Body of pancreas (tissue), 4 donors: ENCODE measurements at places on chromosomes 5 and 9. TPM values are rescaled to one million over a fixed set of nuclear protein-coding genes. Genes with fewer than 3 reads are reported as not detected.

GRCh38 chr9:124326378-124326777 is 68.6 kb downstream of the NEK6 start:
- no peak for DNase-seq
- H3K27me3 ChIP-seq, result no peaks in the 10 kb centered on the region
- no peaks in the 10 kb centered on the region for H3K4me1 ChIP-seq
- no peak overlapping the region for H3K4me3 ChIP-seq

The PHF24 gene
- total RNA-seq, result not detected

DNA sequence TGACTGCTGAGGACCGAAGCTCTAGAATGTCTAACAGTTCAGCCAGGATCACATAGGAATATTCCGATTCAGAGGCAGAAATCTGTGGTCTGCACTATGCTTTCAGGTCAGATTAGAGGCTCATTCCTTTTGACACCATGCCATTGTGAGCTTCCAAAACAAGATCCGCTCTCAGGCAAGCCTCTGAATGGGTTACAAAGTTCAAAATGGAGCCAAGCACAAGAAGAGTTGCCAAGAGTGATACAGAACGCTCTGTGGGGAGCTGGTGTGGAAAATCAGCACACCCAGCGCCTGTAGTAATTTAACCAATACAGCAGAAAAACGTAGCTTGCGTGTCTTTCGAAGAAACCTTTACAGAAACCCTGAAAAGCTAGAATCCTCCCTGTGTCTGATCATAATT is 33.3 kb upstream of the FAT2 start:
- H3K27ac ChIP-seq, result no peak overlapping the region
- H3K27me3 ChIP-seq, result no peaks in the 10 kb centered on the region
- no peaks in the 10 kb centered on the region for H3K4me1 ChIP-seq
- no peaks in the 10 kb centered on the region for H3K36me3 ChIP-seq
- DNase-seq, result no peak

DNA sequence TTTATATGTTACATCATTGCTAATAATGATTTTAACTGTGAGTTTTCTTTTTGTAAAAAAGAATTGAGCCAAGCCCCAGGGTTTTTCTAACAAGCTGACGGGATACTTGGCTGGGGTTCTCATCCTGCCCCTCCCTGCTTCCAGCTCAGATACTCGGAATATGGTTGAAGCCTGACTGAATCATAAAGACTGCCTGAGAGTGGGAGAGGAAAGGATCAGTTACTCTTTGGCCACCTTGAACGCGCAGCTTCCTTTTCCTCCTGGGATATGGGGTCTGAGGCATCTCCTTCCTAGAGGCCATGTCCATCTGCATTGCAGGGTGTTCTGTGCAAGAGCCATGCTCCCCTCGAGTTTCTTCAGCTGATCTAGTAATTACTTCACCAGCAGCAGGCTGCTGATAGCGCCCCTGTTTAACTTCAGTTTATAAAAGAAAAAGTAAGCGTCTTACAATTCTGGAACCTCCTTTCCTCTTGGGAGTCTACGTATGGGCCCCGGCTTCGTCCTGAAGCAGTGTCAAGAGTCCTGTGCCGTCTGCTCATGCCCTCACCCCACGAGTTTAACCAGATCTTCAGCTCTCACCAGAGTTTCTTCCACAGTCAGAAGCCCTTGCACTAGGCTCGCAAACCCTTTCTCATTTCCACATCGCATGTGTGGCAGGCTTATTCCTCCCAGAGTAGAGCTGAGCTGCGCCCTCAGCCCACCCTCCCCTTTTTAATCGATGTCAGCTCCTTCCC is 130.0 kb downstream of the MVB12B start:
- no peak for DNase-seq
- no peaks in the 10 kb centered on the region for H3K4me1 ChIP-seq
- H3K4me3 ChIP-seq, result no peak overlapping the region
- no peaks in the 10 kb centered on the region for H3K27me3 ChIP-seq
- no peak overlapping the region for H3K27ac ChIP-seq

- H3K36me3 ChIP-seq, result no peaks in the 10 kb centered on the region
- no peaks in the 10 kb centered on the region for H3K4me1 ChIP-seq
- DNase-seq, result no peak
These were observed 46.4 kb downstream of the SYK start for GRCh38 chr9:90847971-90848370.

The LTC4S gene
- 10.6 TPM for total RNA-seq
